ENCODE measurements at places on chromosomes 3 and 15.
A peak's percentile ranks its signal among the peaks of the same experiment; 100 is the strongest.

DNA sequence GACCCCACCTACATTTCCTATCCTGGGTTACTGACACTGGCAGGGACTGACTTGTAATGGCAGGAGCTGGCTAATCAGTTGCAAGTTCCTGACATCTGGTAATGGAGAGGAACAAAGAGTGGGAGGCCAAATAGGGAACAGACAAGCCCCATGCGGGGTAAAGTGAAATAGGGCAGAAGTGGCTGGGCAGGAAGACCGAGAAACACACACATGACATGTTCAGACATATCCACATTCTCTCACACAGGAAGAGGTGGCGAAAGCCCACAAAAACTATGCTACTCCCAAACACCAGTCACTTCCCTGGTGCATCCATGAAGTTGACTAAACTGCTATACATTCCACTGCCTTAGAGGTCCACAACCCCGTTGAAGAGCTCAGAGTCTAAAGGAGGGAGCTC lies 394.1 kb upstream of the TBL1XR1 start:
- DNase-seq: peak; percentile 54

DNA sequence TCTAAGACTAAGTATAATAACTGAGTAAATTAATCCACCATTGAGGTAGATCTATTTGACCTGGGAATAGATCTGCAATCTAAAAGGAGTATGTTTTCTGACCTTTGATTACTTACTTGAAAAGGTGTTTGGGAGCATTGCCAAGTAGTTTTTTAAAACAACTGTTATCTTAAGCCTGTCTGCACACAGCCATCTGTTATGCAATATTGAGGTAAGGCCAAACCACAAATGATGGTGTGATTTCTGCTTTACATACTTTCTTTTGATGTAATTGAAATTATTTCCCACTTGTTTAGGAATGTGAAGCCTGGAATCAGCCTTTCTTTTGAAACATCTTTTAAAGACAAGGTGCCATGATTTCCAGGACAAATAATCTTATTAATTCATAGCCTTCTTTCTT lies 274.0 kb downstream of the BBX start:
- DNase-seq: no peak

DNA sequence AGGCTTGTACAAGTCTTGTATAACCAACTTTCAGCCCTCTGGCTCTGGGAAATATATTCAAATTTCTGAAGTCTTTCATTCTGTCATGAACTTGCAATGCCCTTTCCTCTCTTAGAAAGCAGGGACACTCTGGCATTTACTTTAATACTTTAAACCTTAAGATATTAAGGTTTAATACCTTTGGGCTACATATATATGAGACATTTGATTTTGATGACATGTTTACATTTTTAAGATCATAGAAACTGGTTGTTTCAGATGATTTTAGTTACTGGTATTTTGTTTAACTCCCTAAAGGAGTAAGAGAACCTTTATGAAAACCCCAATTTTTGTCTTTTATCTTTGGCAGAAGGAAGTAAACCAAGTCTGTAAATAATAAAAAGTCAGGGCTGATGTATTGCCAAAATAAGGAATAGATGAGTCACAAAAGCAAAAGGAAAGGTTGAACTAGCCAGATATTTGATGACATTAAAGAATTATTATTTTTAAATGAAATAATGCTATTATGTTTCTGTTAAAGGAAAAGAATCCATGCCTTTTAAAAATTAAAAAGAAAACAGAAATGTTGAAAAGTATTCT lies 579.0 kb upstream of the CBLB start:
- DNase-seq: no peak

DNA sequence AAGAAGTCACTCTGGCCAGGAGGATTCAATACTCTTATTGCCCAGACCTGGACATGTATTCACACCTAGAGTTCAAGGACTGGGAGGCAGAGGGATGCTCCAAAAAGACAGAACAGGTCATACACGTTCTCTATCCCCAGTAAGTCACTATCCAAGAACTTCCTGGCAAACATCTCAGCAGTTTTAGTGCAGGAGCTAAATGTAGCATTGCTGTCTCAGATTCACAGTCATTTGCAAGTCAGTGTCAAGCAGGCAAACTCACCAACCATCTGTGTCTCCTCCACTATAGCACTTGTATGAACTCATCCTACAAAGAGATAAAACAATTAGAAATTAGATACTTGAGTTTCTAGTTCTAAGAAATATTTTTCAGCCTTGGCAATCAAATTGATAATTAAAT lies 38.4 kb downstream of the ABHD17C start:
- no peak for DNase-seq

- DNase-seq: no peak
Measured at GRCh38 chr3:42451116-42451515, 40.7 kb upstream of the LYZL4 start.

GRCh38 chr15:67240235-67241131 lies 14.0 kb downstream of the AAGAB start:
- DNase-seq: no peak

- no peak for DNase-seq
Measured at GRCh38 chr15:34603095-34603494, 19.6 kb upstream of the GOLGA8B start.

- DNase-seq: no peak
Measured at GRCh38 chr15:75895731-75896130, 7.9 kb upstream of the FBXO22 start.

- DNase-seq: peak; percentile 68
Measured at GRCh38 chr3:156151824-156152428, 31.5 kb downstream of the KCNAB1 start.

- peak; percentile 28 for DNase-seq
Measured at GRCh38 chr3:109532257-109533216, 195.2 kb upstream of the DPPA4 start.

DNA sequence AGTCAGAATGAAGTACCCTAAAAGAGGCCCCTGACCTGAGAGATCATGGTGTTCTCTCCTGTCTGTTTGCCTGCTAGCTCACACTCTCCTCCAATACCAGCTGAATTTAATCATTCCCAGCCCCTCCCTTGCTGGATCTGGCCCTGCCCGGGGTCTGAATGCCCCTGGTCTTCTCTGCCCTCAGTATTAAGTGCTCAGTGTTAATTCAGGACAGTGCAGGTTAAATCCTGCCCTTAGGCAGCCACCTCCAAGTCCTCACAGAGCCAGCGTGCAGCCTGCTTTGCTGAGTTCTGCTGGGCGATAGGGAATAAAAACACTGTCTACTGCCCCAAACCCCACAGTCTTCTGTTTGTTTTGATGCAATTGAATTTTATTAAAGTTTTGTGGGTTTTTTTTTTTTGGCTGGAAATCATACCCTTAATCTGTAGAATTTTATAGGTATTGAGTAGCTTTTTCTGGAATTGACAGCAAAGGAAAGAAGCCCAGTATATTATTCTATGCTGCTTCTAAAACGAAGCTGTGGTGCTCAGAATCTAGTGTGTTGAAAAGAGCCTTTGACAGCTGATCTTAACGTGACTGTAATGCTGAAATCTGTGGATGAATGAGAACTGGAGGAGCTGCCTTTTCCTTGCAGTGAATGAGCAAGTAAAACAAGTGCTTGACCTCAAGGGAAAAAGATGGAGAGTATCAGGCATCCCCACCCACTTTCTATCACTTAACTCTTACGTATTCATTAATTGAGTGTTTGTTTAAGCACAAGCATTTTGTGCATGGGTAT lies 12.3 kb upstream of the BDH1 start:
- no peak for DNase-seq

Data from DMS153 (cell line).